ENCODE measurements at places on chromosomes 12 and 14.

DNA sequence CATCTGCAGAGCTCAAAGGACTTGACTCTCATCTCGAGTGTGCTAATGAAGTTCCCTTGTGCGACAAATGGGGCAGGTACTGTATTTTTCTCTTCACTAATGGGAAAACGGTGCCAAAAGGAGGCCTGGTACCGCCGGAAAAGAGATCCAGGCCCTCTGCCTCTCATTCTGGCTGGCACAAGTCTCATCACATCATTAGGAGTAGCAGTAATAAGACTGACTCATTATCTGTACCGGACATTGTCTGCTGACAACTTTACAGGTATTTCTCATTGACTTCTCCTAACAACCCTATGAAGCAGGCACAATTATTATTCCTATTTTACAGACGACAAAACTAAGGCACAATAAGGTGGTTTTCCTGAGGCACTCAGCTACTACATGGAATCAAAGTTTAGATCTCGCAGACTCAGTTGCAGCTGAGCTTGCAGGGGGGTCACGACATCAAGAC lies 668 bp downstream of the APPL2 start:
- DNase-seq, result no peak

- DNase-seq, result no peak
These were observed 219.8 kb upstream of the RGS6 start for GRCh38 chr14:71712478-71712877.

DNA sequence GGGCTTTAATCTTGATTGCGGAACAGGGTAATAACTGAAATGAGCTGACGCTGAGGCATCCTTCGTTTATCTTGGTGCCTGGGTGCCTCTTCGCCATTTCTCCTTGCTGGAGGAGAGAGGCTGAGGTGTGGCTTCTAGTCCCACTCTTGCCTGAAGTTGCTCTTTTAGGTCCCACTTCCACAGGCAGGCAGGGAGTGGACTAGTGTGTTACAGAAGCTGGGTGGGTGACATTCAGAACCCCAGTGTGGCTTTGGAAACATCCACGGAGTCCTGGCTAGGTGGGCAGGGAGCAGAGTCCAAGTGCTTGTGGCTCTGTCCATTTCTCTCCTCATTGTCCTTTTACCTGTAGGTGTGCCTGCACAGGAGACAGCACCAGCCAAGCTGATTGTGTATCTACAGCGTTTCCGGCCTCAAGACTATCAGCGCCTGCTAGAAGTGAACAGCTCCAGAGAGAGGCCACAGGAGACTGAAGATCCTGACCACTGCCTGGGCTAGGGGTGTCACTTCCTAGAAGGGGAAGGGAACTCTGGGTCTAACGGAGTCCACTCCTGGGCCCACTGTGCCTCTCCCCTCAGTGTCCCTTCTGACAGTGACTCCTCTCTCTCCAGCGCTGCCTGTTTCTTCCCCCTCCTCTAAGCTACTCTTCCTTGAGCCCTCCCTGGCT lies 2.4 kb downstream of the THTPA start:
- no peak for DNase-seq

DNA sequence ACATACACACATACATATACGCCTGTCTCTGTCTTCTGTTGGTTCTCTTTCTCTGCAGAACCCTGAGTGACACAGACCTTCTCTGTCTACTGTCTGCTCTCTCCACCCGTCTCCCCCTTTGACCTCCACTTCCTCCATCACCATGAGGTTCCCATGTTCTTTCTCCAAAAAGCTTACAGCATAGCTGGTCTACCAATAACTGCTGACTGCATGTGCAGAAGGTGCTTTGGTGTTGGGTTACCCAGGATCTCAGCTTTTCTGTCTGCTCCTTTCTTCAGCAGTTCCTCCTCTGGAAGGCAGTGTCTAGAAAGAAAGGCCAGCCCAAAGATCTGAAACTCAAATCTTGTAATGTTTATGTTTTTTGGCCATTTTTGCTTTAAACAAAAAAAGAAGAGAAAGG lies 125.6 kb downstream of the SMOC1 start:
- DNase-seq, result no peak

- DNase-seq, result no peak
These were observed 275.6 kb downstream of the AACS start for GRCh38 chr12:125340791-125341190.
